ENCODE measurements at places on chromosomes 2 and 18. TPM values are rescaled to one million over a fixed set of nuclear protein-coding genes. Genes with fewer than 3 reads are reported as not detected.
A peak's percentile ranks its signal among the peaks of the same experiment; 100 is the strongest.

Gene HAAO
- not detected for total RNA-seq

DNA sequence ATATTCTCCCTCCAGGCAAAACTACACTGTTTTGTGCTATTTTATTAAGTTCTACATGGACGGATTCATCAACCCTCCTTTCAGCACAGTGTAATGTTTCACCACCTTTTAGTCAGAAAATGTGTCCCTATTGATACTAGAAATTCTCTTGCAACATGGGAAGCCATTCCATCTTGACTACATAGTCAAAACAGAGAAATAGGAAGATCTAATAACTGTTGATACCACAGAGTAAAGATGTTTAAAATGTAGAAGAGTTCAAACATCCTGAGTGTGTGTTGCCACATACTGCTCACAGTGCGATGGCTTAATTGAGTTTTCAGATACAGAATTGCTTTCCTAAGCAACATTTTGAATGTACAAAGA is 492.2 kb upstream of the RAB12 start:
- no peak for DNase-seq

GRCh38 chr18:9673296-9674251 is 34.5 kb upstream of the RAB31 start:
- peak; percentile 78 for DNase-seq

GRCh38 chr2:207498427-207498826 is 31.3 kb upstream of the CREB1 start:
- no peak for DNase-seq

Gene SERPINB10
- total RNA-seq = not detected

DNA sequence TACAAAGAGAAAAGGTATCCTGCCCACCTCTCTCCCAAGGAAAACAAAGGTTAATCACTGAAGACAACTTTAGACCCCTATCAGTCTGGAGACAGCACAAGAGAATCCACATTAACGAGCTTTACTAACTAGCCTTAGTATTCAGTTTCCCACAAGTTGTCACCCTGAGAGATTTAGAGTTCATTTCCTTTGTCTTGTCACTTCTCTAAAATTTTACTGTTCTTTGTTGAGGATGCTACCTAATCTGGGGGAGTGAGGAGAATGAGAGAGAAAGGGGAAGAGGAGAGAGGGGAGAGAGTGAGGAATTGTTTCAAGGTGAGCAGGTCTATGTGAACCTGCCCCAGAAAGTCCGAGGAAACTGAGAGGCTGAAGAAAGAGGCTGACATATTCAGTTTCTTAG is 28.4 kb downstream of the C2orf76 start:
- no peak for DNase-seq

Gene INHBB
- 8.5 TPM for total RNA-seq

DNA sequence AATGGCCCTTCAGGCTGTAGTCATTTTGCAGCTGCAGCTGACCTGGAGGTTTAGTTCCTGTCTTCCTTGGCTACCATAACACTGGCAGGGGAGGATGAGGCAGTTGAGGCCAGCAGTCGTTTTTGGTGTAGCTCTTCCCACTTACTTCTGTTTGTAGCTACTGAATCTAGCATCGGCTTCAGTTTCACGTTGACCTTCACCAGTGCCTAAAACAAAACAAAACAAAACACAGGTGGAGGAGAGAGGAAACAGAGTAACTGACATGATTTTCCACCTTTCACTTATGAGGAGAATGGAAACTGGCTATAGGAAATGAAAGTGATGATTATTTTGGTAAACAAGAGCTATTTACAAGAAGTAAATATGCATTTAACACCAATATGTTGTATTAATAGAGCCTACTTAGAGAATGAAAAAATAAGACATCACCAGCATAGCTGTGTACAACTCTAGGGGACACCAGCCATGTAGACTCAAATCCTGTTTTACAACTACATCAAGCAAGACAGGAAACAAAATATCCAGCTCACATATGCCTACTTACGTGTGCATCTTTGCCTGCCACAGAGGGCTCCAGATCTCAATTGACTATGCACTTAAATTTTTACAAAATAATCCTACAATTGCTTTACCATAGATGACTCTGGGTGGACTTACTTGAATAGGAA is 236.9 kb downstream of the AGPS start:
- DNase-seq = no peak

DNA sequence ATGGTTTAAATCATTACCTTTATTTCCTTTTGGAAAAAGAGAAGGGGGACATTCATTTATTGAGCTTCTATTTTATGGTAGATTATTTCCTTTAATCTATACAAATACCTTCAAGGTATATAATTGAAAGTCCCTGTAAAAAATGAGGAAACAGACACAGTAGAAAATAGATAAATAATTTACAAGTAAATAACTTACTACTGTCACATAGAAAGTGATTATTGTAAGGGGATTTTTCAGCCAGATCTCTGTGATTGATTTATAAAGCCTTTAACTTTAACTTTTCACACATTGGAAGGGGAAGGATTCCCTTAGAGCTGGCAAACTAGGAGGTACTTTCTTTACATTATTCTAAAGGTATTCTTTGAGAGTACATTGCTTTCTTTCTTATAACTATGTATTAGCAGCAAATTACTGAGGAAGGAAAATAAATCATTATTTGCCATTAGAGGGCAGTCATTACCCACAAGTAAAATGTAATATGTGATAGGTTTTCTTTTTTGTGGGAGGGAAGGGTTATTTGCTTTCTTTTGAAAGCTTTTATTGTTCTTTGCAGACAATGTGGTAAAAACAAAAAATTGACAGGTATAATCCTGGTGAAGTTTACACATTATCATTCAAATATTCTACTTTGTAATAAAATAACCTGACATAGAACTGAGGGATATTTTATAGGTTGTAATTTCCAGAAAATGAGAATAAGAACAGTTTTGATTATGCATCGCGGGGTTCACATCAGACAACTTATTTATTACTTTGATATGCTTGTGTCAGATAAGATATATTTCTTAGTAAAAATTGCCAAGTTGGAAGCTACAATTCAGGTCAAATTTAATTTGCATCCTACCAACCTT is 24.8 kb upstream of the RPE start:
- DNase-seq = peak; percentile 66

DNA sequence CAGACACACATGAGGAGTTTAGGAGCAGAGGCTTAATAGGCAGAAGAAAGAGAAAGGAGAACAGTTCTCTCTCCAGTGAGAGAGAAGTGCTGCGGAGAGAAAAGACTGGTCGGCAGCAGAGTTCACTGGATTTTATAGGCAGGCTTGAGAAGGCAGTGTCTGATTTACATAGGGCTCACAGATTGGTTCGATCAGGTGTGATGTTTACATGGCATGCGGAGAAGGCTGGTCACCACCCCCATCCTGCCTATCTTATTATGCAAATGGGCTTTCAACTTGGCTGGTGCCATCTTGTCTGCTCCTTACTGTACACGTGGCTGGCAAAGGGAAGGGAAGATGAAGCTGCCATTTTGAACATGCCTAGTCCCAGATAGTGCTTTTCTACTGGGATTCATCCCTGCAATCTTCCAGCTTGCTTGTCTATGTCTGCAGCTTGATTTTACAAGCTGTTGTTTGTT is 113.4 kb downstream of the AP1S3 start:
- DNase-seq = no peak

GRCh38 chr2:120345608-120346007 is 328 bp upstream of the INHBB start:
- DNase-seq = no peak

DNA sequence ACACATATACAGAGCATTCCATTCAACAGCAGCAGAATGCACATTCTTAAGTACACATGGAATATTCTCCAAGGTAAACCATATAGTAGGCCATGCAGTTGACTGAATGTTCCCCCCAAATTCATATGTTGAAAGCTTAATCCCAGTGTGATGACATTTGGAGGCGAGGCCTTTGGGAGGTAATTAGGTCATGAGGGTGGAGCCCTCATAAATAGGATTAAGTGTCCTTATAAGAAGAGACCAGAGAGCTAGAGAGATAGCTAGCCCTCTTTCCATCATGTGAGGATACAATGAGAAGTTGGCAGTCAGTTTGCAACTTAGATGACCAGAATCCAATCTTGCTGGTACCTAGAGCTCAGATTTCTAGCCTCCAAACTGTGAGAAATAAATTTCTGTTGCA is 27.6 kb downstream of the TMEM185B start:
- no peak for DNase-seq

Gene GPR39
- total RNA-seq = under 0.01 TPM

DNA sequence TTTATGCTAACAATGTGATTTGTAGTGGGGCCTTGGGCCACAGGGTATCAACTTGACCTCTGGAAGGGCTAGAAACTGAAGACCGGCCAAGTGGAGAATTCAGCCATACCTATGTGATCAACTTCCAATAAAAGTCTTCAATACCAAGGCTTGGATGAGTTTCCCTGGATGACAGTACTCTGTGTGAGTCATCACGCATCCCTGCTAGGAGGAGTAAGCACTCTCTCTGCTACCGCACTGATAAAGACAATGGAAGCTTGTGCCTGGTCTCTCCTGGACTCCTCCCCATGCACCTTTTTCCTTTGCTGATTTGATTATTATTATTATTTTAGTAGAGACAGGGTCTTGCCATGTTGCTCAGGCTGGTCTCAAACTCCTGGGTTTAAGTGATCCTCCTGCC is 58.1 kb downstream of the SKA1 start:
- DNase-seq = no peak

DNA sequence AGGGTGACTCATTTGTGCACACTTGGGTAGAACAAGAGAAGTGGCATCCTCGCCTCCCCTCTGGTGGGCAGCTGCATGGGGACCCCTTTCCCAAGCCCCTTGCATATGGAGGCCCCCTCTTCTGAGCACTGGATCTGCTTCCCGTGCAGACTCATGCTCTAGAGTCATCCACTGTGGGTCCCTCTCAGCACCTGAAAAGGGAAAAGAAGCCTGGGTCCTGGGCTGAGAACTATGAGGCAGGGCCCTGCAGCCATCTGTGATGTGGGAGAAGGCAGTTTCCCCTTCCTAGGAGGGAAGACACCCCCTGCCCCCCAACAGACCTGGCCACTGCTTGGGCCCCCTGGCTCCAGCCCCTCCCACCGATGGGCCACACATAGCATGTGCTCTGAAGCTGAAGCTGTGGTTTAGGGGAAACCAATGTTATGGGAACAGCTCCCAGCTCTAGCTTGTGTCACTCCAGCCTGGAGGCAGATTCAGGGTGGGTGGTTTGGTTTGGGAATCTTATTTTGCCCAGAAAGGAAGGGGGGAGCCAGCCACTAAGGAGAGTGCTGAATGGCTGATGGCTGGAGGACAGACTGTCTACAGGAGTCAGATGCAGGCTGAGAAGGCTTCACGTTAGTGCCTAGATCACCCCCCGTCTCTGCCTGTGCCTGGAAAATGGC is 172.8 kb downstream of the GLI2 start:
- no peak for DNase-seq
